Stimulated activated CD4-positive, alpha-beta T cell treated with anti-CD3 and anti-CD28 coated beads, Interleukin-4, amount 100 ng/mL, for 48 hours (primary cell): ENCODE measurements at places on chromosomes 16 and 17.
A peak's percentile ranks its signal among the peaks of the same experiment; 100 is the strongest.

GRCh38 chr16:74601126-74601871 is 5.6 kb downstream of the GLG1 start:
- peak; percentile 48 for DNase-seq

DNA sequence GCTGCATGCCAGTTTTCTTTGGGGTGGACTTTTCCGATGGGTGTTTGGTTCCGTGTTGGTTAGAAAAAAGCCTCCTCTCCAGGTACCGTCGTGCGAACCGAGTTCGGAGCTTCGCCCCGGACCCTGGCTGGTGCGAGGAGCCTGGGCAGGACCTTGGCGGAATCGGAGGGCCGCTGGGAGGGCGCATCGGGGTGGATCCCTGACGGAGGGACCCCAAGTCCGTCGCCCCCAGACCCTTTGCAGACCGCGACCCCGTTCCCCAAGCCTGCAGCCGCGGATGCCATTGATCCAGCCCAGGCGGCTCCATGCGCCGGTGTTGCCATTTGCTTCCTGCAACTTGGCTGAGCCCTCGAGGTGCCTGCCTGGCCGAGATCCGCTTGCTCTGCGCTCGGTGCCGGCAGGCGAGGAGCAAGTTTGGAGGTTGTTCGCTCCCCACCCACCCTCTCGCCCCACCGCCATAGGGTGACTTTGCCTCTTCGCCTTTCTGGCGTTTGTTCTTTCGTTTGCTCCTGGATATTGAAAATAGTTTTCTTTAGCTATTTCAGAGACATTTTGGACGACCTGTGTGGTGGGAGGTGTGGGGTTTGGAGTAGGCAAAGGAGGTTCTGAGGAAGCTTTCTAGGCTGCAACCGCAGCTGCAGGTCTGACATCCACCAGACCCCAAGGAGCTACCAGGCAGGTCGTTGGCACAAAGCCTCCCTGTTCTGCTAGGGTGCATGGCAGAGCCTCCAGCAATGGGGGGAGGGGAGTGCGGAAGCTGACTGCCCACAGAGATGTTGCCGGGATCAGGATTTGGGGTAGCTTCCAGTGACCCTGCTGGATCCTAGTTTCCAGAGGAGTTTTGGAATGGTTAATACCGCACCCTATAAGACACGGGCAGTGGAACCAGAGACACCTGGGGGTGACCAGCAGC is 58.2 kb downstream of the RAP1GAP2 start:
- DNase-seq, result no peak

GRCh38 chr17:6059406-6059805 is 10.8 kb upstream of the WSCD1 start:
- DNase-seq, result no peak

- no peak for DNase-seq
Observed at GRCh38 chr16:85912211-85912974, 13.4 kb downstream of the IRF8 start.

GRCh38 chr17:39979893-39980350 is 685 bp upstream of the PSMD3 start:
- DNase-seq, result no peak

DNA sequence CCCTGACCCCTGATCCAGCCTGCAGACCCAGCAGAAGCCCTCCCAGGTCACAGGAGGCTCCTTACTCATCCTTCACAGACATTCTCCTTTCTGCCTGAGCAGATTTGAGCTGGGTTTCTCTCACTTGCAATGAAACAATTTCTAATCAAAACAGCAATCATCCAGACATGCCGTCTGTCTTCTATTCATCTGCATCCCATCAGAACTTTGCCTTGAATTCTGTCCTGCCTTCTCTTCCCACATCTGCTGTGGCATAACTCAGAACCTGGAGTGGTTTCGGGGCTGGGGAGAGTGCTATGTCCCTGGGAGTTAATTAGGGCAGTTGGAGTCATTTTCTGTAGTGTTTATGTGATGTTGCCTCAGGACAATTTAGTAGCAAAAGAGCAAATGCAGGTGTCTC is 278.6 kb downstream of the CBLN1 start:
- no peak for DNase-seq

DNA sequence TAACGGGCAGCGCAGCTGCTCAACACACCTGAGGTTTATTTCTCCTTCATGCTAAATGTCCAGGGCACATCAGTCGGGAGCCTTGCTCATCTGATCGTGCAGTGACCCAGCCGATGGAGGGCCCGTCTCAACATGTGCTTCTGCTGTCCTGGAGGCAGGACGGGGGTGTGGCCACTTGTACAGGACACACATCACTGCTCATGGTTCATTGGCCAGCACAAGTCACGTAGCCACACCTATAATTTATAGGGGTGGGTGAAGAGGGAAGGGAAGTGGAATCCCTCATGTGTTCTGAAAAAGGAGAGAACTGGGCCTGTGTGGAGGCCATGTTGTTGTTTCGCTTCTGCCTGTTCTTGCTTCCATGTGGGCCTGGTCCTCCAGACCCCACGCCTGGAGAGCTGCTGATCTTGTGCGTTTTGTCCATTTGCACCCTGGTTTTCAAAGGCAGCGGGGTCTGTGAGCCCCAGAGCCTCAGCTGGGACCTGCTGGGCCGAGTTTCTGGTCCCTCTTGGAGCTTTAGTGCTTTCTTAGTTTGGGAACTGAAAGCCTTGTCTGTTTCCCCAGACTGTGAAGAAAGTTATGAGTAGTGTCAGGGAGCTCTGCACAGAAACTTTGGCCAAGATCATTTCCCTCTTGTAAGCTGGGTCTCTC is 60.5 kb downstream of the CMIP start:
- DNase-seq, result no peak

DNA sequence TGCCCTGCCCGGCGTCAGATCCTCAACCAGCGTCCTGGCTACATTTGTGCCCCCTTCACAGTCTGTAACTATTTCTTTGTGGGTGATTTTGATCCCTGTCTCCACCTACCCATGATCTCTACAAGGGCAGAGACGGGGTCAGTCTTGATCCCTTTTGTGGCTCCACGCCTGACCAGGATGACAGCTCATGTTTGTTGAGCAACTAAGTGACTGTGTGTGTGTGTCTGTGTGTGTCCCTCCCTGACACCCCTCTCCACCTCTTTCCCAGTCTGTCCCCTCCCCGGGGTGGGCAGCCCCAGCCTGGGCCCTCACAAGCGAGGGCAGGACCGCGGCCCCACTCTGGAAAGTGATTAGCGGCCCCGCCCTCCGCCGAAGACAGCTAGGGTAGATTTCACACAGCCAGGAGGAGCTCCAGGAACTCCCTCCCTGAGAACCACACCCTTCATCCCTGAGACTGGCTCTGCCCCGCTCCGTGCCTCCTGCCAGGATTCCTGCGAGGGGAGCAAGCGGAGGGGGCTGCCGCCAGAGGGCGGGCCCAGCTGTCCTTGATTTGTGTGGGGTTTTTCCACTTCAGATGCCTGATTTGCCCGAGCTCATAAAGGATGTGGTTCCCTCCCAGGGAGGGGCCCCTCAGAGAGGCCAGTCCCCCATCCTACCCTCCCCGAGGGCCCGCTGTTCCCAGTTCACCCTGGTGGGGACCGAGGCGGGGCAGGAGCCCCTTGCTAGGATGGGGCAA is 5.3 kb upstream of the HS3ST6 start:
- no peak for DNase-seq

DNA sequence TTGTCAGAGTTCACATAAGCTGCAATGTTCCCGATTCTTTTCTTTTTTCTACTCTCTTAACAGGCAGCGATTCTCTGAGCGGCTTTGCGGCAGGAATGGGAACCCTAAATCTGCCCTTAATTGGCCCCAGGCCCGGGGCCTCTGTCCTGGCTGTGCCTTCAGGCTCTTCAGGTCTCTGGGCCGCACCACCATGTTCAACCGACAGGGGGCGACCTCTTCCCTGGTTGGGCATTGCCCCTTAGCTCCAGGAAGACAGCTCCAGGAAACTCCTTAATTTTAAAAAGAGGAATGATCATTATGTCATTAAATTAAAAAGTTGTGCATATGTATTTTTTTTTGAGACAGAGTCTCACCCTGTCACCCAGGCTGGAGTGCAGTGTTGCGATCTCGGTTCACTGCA is 20.3 kb downstream of the CACNG5 start:
- peak; percentile 57 for DNase-seq

GRCh38 chr17:74922172-74922571 is 883 bp downstream of the USH1G start:
- no peak for DNase-seq
